ENCODE measurements at places on chromosomes 7 and 10. TPM values are rescaled to one million over a fixed set of nuclear protein-coding genes. Genes with fewer than 3 reads are reported as not detected.

Gene MPP7
- total RNA-seq, result 1.3 TPM

Gene STEAP1B
- total RNA-seq, result 4.4 TPM

Gene NRF1
- 18.0 TPM for total RNA-seq

Gene EPHA1
- total RNA-seq, result 0.91 TPM

Gene DLD
- 29.5 TPM for total RNA-seq

Gene ZFYVE27
- 15.3 TPM for total RNA-seq

Gene PYROXD2
- 8.3 TPM for total RNA-seq

Gene CNTNAP2
- 0.65 TPM for total RNA-seq

Gene MUC12
- not detected for total RNA-seq

Gene SEC61G
- 641 TPM for total RNA-seq

Gene FAM3C
- 30.9 TPM for total RNA-seq

Gene OR2A7
- total RNA-seq, result 0.13 TPM
